ENCODE measurements at places on chromosomes 16 and 17.

DNA sequence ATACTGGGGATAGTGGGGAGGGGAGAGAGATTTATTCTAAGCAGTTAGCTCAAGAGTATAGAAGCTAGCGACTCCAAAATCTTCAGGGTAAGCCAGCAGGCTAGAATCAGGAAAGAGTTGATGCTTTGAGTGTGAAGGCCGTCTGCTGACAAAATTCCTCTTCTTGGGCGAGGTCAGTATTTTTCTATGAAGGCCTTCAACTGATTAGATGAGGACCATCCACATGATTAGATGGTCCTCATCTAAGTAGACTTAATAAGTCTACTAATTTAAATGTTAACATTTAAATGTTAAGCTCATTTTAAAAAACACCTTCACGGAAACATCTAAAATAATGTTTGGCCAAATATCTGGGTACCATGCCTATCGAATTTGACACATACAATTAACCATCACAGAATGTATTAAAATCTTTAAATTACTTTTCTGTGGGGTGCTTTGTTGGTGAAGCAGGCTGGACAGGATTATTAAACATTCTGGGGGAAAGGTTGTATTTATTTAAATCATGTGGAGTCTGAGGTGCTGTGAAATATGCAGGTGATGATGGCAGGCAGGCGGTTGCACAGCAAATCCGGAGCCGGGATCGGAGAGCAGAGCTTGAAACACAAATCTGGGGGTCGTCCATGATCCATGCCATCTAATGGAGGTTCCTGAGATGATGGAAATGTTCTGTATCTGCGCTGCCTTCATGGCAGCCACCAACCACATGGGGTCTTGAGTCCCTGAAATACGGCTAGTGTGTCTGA, 49.8 kb upstream of the ADORA2B start:
- no peak for DNase-seq

GRCh38 chr17:12821376-12821940, 32.2 kb downstream of the ARHGAP44 start:
- no peak for DNase-seq

- no peak for DNase-seq
Observed at GRCh38 chr17:12050646-12051225, 30.1 kb downstream of the MAP2K4 start.

DNA sequence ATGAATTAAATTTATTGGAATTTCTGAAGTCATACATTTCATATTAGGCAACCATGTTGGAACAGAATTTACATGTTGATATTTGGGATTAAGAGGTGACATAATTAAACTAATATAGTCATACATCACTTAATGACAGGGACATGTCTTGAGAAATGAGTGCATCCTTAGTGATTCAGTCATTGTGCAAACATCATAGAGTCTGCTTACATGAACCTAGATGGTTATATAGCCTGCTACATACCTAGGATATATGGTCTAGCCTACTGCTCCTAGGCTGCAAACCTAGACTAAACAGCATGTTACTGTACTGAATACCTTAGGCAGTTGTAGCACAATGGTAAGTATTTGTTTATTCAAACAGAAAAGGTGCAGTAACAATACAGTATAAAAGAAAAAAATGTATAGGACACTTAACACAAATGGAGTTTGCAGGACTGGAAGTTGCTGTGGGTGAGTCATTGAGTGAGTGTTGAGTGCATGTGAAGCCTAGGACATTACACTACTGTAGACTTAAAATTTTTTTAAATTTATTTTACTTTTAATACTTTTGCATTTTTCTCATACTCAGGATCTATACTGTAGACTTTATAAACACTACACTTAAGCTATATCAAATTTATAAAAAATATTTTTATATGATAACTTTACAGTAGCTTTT, 85.6 kb downstream of the OMG start:
- no peak for DNase-seq

- no peak for DNase-seq
Observed at GRCh38 chr16:53078765-53079485, 24.1 kb downstream of the CHD9 start.

GRCh38 chr16:23081675-23082119, 67.6 kb downstream of the USP31 start:
- DNase-seq = no peak

DNA sequence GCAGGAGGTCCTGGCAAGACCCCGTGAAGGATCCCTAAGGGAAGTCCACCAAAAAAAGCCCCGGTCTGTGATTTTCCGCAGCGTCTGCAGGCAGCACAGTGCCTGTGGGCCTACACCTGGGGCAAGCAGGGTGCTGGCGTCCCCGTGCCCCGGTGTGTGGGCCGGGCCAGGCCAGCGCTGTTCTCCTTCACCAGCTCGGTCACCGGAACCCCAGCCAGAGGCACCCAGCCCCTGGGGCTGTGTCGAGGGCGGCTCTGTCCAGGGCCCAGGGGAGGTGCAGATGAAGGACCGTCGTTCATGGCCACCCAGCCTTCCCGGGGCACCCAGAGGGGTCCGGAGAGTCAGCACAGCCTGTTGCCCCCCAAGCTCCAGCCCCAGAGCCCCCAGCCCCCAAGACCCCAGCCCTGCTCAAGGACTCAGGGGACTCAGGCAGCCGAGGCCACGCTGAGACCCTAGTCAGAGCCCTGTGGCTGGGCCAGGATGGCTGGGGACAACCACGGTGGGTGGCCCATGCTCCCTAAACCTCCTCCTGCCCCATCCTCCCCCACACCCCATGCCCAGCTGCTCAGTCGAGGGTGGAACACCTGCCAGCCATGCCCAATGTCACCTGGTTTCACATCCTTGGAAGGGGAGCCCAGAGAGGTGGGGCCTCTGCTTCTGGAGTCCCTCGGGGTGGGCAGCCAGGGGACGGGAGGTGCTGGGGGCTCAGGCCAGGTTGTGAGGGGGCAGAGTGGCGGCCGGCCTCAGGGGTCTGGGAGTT, 5.7 kb upstream of the C1QTNF8 start:
- DNase-seq = no peak

- DNase-seq = no peak
Observed at GRCh38 chr16:64234200-64234599, 887.7 kb downstream of the CDH11 start.

DNA sequence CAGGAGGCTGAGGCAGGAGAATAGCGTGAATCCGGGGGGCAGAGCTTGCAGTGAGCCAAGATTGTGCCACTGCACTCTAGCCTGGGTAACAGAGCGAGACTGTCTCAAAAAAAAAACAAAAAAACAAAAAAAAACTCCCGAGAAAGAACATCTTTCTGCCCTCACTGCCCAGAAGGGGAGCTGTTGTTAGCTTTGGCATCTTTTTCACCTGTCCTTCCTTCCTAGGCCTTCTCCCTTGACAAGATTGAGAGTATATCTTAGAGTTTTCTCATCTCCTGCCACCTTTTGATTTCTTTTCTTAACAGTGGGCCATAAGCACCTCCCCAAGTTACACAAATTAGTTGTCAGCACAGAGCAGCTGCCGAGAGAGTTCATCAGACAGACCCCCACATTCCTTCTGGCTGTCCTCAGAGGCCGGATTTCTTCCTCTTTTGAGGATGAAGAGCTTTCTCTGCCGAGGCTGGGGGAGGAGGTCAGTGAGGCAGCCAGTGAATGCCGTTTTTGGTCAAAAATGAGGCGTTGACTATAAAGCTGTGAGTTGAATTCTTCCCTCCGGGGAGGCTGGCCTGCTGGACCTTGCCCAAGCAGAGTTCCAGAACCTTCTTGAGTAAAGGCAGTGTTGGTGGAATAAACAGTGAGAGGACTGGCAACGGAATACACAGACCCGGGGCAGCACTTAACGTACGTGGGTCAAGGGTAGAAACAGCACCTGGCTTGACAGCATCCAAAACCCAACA, 127.0 kb downstream of the ABCC6 start:
- no peak for DNase-seq

- DNase-seq = peak; percentile 16
Observed at GRCh38 chr17:63445571-63445953, 544 bp downstream of the CYB561 start.
